Stimulated activated CD4-positive, alpha-beta T cell treated with anti-CD3 and anti-CD28 coated beads, Interleukin-12 subunit alpha, Interleukin-12 subunit beta, amount 100 ng/mL, for 48 hours (primary cell): ENCODE measurements at places on chromosomes 6 and 20.

- no peak for DNase-seq
Measured at GRCh38 chr6:48061265-48061990, 49.6 kb downstream of the PTCHD4 start.

- no peak for DNase-seq
Measured at GRCh38 chr6:34152806-34153520, 7.1 kb upstream of the GRM4 start.

DNA sequence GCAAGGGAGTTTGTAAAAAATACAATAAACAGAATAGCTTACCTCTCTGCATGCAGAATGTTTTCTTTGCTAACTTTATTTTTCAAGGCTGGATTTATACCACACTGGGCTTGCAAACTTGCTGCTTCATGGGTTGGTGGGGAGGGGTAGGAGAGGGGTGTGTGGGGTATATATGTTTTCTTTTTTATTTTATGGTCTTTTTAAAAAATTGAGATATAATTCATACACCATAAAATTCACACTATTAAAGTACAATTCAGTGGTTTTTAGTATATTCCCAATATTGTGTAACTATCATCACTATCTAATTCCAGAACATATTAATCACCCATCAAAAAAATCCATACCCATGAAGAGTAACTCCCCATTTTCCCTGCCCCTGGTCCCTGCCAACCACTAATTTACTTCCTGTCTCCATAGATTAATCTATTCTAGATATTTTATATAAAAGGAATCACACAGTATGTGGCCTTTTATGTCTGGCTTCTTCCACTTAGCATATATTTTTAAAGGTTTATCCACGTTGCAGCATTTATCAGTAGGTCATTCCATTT is 14.3 kb upstream of the TRPC4AP start:
- DNase-seq, result no peak

DNA sequence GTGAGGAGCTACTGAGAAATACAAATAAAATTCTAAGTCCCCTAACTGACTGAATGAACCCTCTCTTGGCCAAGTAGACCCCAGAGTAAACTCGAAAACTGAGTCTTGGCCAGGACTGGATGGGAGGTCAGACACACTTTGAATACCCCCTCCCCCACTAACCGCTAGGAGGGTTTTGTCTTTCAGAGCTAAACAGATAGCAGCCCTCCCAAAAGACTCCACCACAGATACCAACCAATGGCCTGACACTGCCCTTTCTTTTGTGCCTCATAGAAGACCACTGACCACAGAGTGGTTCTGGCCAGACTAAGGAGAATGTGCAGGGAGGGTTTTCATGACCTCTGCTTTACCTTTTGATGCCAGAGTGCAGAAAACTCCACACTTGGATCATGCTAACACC is 42.1 kb downstream of the SPACA1 start:
- DNase-seq, result no peak

- DNase-seq, result no peak
Measured at GRCh38 chr20:31542201-31542842, 28.1 kb downstream of the HM13 start.

GRCh38 chr6:154942770-154943169 is 52.3 kb upstream of the TIAM2 start:
- DNase-seq, result no peak

DNA sequence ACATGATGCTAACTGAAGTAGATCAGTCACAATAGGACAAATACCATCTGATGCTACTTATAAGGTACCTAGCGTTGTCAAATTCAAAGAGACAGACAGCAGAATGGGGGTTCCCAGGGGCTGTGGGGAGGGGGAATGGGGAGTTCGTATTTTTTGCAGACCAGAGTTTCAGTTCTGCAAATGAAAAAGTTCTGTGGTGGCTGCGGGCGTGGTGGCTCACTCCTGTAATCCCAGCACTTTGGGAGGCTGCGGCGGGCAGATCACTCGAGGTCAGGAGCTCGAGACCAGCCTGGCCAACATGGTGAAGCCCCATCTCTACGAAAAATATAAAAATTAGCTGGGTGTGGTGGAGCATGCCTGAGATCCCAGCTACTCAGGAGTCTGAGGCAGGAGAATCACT is 68.1 kb downstream of the SLC22A23 start:
- no peak for DNase-seq

GRCh38 chr20:4814696-4815252 is 93.1 kb downstream of the PRND start:
- DNase-seq, result peak; percentile 60

DNA sequence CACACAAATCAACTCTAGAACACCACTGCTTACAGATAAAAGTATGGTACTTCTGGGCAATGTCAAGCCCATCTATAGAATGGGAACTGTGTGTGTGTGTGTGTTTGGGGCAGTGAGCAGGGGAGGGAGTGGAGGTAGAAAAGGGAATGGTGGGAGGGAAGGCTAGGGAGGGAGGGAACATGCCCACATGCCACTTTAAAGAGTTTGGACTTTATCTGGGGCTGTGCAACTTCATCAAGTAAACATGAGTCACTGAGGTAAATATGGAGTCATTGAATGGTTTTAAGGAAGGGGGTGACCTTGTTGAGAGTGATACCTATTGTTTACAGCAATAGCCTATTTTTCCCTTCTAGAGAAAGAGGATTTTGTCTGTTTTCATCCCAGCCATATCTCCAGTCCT is 22.5 kb upstream of the RNGTT start:
- no peak for DNase-seq

DNA sequence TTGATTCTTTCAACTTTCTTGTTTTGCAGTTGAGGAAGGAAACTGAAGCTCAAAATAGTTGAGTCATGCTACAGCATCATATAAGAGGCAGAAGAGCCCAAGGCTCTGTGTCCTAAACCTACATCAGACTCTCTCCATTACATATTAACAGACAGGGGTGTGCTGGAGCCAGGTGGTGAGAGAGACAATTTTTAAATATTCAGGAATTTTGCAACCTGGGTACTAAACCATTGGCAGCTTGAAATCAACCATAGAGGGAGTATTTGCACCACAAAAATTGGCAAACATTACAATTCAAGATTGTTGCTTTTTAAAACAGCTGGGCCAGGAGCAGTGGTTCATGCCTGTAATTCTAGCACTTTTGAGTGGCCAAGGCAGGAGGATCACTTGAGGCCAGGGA is 65.8 kb upstream of the SOX4 start:
- no peak for DNase-seq
